ENCODE measurements at places on chromosomes 5 and 9. TPM values are rescaled to one million over a fixed set of nuclear protein-coding genes. Genes with fewer than 3 reads are reported as not detected.

- no peak for DNase-seq
Observed at GRCh38 chr5:43674536-43674935, 71.6 kb downstream of the NNT start.

GRCh38 chr5:177231479-177232250 is 71.9 kb downstream of the RAB24 start:
- DNase-seq: no peak

Gene GGTA1
- 28.3 TPM for total RNA-seq

Gene REEP5
- total RNA-seq: 145 TPM

Gene BARHL1
- not detected for total RNA-seq

GRCh38 chr9:5511476-5511875 is 1.1 kb downstream of the PDCD1LG2 start:
- no peak for DNase-seq

DNA sequence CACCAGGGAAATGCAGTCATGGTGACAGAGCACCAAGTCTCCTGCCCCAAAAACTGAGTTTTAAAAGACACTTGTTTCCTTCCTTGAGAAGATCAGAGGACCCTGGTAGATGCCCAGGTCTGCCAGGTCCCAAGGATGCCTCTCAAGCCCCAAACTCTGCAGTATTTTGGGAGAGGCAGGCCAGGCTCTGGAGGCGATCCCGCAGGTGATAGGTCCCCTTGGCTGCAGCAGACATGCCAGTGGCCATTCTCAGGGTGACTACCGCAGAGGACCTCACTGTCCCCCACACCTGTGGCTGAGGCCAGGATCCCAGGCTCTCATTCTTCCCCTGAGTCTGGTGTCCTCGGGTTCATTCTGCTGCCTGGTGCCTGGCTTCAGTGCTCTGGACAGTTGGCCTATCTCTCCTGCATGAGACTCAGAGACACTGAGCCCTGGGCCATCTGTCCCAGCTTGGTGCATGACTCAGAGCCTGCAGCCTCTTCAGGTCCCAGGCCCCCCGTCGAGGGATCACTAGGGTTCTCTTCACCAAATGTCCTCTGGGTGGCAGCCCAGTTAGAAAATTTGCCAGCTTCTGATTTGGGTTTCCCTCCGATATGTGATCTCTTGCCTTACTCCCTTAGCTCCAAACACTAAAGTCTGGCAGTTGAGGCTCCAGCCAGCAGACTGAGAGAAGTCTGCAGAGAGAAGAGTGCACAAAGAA is 59.7 kb upstream of the GARNL3 start:
- DNase-seq: no peak

Gene IFNB1
- not detected for total RNA-seq

Gene AGXT2
- not detected for total RNA-seq

Gene POMT1
- 19.9 TPM for total RNA-seq

GRCh38 chr9:37187292-37187691 is 66.9 kb downstream of the ZCCHC7 start:
- DNase-seq: no peak

DNA sequence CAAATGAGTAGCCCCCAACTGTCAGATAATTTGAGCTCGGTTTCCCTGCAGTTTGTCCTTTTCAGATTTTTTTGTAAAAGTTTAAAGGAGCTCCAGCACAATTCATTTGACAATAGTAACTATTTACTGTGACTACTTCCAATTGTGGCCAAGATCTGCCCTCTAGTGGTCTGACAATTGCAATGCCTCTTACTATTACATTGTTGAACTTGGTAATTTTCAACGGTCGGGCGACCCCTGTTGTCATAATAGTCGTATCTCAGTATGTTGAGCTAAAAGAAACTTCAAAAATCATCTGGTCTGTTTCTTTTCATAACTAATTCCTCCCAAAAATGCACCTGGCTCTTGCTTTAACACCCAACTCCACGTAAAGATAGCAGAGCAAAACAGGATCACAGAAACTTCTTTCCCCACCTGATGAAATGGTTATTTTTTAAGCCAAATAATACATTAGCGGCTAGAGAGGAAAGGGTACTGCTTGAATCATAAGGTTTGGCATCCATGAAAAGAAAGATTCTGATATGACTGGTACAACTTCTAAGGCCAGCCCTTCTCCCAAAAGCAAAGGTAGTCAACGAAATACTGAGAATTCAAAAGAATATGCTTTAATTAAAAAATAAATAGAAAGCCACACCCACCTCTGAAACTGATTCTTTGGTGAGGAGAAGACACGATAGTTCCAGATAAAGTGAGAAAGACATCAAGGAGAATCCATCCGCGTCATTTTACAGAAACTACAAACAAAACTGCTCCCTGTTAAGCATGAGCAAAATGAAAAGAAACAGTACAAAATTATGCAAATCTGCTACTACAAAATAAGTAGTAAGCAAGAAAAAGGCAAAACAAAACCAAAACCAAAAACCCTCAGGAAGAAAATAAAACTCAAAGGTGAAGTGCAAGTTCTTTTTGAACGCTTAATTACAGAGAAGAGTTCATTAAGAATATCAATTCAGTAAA is 76.9 kb upstream of the HTR4 start:
- peak; percentile 54 for DNase-seq

Gene ZBTB6
- total RNA-seq: 5.8 TPM

Gene CBY3
- total RNA-seq: not detected

GRCh38 chr5:174945853-174946252 is 221.5 kb downstream of the MSX2 start:
- DNase-seq: no peak

Gene PRUNE2
- 1.4 TPM for total RNA-seq

DNA sequence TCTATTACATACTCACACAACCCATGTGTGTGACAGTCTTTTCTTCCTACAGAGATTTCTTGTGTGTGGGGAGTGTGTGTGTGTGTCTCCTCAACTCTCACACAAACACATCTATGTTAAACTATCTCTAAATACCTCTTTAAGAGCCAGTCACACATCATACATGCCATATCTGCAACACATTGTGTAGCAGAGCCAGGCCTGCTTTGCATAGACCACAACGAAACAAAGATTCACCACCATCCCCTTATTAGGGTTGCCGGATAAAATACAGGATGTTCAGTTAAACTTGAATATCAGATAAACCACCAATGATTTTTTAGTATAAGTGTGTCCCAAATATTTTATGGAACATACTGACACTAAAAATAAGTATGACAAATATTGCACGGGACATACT is 2.3 kb downstream of the FAM170A start:
- DNase-seq: no peak

DNA sequence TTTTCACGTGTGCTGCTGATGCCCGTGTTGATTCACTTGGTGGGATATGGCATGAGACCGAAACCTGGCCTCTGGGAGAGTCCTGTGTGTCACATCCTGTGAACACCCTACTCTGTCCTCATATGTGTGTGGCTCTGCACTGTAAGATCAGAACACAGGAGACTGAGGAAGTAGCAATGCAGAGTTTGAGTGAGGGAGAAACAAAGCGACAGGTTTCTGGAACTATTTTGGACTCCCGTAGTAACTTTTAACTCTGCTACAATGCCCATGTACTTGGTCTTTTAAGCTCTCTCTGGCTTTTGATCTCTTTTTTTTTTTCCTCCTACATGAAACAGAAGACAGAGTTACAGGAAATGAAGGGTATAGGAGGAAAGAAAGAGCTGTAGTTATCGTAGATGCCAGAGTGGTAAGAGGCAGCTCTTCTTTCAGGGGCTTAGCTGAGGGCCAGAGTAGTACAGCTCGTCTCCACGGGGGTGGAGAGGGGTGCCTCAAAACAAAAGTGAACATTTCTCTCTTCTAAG is 26.6 kb downstream of the GRAMD2B start:
- DNase-seq: no peak

GRCh38 chr5:139094154-139095131 is 103.7 kb downstream of the SIL1 start:
- no peak for DNase-seq

Gene FOXD4L4
- total RNA-seq: not detected

- DNase-seq: no peak
Observed at GRCh38 chr5:98474782-98475181, 298.7 kb upstream of the RGMB start.

DNA sequence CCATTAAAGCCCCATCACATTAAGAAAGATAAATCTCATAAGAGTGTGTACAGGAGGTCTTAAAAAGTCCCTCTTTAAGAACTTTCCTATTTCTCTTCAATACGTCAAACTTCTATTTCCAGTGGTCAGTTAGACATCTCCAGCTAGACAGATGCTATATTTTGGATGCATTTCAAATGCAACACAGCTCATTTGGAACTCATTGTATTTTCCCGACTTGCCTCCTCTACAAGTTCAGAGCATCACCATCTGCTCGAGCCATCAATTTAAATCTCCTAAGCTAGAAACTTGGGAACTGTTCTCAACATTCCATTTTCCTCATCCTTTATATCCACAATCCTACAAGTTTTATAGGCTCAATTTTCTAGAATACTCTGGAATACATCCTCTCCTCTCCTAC is 3.2 kb upstream of the UHRF2 start:
- DNase-seq: no peak

DNA sequence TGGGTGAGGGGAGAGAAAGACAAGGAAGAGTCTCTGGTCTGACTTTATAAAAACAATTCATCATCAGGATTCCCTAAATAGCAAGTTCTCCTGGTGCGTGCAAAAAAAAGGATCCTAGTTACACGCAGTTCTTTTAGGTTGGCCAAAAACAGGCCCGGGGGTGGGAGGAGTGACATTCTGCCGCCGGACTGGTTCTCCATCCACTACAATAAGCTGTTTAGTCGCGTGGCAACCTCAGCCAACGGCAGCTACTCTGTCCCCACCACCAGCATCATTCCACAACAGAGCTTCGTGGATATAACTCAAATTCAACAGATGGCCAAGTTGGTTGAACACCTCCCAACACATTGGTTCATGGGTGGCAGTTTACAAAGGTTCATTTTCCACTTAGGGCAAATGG is 2.9 kb upstream of the FAM163B start:
- no peak for DNase-seq

Gene CDC20B
- total RNA-seq: not detected

Gene ANKRD18B
- total RNA-seq: 0.89 TPM

Gene ZNF883
- 4.3 TPM for total RNA-seq

Gene GKAP1
- total RNA-seq: 25.3 TPM

GRCh38 chr9:72936266-72936665 is 16.6 kb downstream of the ALDH1A1 start:
- no peak for DNase-seq

Gene CAPSL
- not detected for total RNA-seq

Gene GOLM1
- 4.7 TPM for total RNA-seq

Gene TMEM215
- not detected for total RNA-seq

DNA sequence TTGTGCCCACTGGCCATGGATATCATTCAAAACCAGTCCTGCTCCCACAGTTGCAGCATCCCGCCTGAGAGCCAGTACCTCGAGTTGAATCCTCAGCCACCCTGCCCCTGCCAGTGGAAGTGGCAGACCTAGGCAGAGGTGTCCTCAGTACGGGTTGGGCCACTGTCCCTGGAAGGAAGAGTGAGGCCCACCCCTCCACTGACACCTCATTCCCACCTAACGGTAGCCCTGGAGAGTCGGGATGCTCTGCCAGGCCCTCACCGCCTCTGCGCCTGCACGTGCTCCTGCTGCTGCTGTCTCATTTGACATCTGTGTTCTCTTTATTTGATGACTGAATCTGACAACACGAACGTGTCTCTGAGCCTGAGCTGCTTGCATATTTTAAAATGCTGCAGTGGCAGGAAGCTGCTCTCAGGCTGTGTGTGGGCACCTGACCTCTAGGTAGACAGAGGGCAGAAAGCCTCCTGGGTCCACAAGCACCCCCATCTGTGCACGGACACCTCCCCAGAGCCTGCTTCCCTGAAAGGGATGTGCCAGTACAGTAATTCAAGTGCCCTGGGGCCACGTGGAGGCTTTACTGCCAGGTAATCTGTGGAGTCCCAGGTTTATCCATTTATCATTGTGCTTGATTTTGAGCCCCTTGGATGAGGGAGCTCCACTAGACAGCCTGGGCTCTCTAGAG is 194.7 kb downstream of the CACNA1B start:
- no peak for DNase-seq

- DNase-seq: no peak
Observed at GRCh38 chr5:50751064-50751657, 84.7 kb downstream of the PARP8 start.

- DNase-seq: peak; percentile 57
Observed at GRCh38 chr9:98944057-98944733, 488 bp downstream of the COL15A1 start.

Gene DNAJC25
- total RNA-seq: 5.3 TPM

Measured in left ventricle myocardium superior (tissue), 1 donor.